ENCODE measurements at places on chromosomes 1 and 21. TPM values are rescaled to one million over a fixed set of nuclear protein-coding genes. Genes with fewer than 3 reads are reported as not detected.

DNA sequence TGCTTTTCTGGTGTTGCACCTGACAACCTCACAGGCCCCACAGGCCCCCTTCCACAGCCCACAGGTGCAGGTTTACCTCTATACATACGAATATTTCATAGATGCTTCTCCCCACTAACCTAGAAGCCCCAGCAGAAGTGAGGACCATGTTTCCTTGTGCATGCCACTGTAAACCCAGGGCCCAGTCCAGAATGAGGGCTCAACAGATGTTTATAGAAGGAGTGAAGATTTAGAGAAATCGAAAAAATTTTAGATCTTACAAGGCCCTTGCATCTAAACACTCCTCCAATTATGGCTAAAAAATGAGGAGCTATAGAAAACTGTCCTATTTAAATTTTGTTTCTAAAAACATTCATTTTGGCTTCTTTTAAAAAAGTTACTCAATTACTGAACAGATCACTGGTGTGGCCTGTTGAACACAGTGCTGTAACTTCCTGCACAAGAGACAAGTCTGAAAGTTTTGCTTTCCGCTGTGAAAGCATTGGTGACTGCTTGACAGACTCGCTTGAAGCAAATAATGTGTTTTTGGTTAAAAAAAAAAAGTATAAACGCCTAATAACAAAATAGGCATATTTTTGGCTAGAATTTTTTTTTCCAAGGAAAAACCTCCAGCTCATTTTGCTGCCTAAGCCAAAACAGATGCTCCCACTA is 1.2 kb downstream of the ABCB10 start:
- DNase-seq: no peak

Gene OR2T35
- total RNA-seq: not detected

Gene TUFT1
- total RNA-seq: 11.4 TPM

Gene SPATA17
- total RNA-seq: 0.41 TPM

DNA sequence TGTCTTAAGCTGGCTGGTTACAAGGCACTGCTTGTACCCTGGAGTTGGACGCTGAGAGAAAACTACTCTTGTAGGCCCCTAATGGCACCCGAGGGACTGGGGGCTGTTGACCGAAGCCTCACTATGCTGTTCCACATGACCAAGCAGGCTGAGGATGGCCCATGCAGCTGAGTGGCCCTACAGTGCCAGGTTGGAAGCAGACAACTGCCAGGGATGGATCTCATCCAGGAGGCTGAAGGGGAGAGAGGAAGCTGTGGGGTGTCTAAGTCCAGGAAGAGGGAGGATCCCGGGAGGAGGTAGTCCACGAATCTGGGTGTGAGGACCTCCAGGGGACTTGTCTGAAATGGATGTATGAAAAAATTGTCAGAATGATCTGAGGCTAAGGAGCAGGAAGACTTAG is 45.8 kb downstream of the FOXD2 start:
- no peak for DNase-seq
